ENCODE measurements at places on chromosomes 16 and 17.

DNA sequence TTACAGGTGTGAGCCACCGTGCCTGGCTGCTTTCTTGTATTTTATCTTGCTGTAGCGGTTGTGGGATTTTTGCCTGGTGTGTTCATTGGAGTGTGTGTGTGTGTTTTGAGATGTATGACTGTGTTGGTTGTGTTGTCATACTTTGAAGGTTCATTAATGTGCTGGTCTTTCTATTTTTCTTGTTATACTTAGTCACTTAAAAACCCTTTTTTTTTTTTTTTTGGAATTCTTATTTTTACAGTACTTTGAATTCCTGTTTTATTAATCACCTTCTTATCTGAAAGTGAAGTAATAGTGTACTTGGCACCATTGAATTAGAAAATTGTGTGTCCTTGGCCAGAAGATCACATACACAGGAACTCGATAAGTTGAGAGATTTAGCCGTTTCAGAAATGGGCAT is 30.2 kb downstream of the TENT4B start:
- DNase-seq: no peak

- no peak for DNase-seq
Measured at GRCh38 chr16:67847064-67847861, at the start of gene CENPT. CENPT (minus strand) TSS chr16:67847693; CDS start chr16:67833859, 13,834 bp downstream.

- DNase-seq: no peak
Measured at GRCh38 chr16:79912592-79913310, 312.2 kb upstream of the MAF start.

DNA sequence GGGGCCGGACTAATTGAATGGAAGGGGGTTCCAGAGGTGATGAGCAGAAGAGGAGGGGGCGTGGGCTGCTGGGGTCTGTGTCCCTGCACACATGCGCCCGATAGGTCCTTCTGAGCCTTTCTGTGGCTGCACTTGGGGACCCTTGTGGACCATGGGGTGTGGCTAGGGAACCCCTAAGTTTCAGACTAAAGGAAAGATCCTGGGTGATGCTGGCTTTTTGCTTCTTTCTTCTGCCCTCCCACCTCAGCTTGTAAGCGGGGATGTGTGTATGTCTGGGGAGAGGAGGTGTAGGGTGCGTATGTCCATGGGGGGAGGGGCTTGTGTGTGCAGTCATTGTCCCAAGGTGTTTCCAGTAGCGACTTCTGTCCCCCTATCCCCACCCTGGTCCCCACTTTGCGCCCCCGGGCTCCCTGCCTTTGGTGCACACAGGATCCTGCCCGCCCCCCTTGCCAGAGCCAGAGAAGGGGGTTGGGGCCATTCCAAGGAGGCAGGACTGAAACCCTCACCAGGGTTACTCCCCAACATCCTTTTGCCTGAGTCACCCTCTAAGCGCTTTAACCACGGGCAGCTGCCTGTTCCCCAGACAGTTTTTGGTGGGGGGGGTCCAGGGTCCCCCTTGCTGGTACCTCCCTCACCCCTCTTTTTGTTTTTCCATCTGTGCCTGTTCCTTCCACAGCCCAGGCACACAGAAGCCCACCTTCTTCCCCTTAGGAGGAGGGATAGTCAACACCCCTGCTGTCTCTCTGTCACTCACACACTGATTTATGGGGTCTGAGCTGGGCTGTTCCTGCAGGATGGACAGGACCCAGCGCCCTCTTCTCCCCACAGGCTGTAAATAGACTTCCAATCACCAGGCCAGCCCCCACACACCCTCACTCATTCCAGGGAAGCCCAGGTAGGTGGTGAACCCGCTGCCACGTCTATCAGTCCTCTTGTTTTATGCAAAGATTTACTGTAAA is 83.2 kb downstream of the ARHGAP23 start:
- DNase-seq: no peak

DNA sequence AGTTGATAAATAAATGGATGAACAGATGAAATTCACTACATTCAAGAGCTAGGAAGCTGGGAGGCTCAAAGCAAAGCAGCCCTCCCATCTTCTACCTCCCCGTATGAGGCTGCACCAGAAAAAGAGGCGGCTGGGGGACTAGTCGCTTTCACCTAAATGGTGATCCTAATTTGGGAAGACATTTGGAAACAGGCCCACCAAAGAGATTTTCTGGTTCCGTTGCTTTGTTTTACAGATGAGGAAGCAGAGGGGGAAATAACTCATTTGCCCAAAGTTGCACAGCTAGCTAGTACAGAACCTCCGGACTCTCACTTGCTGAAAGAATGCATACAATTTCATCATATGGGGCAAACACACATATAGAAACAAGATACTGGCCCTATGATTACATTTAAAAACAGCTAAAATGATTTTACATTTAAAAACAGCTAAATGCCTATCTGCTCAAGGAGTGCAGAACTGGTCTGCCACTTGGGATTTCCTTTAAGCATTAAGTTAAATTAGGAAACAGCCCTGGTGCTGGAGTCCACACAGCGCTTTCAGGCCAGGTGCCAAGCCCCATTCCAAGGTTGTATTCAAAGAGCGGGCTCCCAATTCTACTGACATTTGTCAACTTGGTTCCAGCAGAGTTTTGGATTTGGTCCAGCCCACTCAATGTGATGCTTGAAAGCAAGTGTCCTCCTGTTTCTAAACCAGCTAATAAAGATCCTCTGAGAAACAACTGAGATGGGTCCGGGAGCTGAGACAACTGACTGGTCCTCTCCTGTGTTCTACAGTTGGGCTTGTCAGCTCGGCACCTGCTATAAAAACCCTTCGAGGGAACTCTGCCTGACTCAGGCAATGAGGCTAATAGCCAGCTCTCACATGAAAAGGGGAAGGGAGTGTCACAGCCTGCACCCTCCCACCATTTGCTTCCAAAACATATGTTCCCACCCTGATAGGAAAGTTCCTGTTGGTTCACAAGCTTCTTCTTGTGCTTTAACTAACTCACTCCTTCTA is 11.7 kb downstream of the ERN1 start:
- no peak for DNase-seq

DNA sequence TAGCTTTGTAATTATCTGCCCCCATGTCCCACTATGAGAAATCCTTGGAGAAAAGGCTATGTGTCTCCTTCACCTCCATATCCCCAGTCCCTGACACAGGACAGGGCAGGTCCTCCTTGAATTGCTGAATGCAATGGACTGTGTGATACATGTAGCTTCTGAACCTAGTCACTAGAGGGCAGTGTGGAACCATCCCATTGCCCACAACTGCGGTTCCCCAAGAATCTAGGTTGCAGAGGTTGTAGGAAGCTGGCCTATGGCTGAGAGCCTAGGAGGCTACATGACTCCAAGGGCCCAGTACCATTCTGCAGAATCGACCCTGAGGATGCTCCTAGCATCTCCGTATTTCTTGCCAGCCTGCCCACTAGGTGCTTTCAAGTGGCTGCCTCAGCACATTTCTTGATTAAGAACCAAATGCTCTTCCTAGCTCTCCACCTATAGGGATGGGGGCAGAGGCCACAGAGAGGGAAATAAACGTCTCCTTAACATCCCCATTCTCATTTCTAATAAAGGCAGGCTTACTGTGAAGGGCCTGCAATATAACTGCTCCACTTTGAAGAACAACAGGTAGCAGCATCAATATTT is 394.0 kb downstream of the CA10 start:
- peak; percentile 61 for DNase-seq
